Globus pallidus (tissue), 1 donor: ENCODE measurements at places on chromosomes 5 and 9.
A peak's percentile ranks its signal among the peaks of the same experiment; 100 is the strongest.

DNA sequence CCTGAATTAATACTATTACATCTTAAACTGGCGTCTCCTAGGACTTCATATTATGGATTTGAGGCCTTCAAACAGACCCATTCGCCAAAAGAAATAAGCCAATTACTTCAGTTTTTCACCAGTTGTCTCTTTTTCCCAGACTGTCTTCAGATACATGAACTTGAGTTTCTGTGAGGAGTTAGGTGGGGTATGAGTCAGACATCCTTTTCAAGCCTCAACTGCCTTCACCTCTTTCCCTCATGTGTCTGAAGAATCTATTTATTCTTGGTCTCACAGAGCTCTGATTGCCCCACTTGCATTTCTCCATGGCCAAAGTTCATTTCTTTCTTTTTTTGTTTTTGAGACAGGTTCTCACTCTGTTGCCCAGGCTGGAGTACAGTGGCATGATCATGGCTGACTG is 12.5 kb downstream of the WNT8A start:
- no peak for DNase-seq

DNA sequence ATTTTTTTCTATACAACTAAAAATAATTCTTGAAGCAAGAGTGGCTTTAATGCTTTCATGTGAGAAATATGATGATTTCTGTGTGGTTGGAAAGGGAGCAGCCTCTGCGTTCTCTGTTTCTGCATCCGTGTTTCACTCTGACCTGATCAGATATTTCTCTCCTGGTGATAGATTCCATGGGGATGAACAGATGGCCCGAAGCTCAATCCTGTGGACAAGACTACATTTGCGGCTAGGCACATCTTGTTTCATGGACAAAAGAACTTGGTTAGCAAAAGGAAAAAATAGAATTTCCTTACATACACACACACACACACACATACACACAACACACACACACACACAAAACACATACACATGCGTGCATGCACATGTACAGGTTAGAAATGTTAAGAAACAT is 218.2 kb upstream of the ADAMTS16 start:
- no peak for DNase-seq

DNA sequence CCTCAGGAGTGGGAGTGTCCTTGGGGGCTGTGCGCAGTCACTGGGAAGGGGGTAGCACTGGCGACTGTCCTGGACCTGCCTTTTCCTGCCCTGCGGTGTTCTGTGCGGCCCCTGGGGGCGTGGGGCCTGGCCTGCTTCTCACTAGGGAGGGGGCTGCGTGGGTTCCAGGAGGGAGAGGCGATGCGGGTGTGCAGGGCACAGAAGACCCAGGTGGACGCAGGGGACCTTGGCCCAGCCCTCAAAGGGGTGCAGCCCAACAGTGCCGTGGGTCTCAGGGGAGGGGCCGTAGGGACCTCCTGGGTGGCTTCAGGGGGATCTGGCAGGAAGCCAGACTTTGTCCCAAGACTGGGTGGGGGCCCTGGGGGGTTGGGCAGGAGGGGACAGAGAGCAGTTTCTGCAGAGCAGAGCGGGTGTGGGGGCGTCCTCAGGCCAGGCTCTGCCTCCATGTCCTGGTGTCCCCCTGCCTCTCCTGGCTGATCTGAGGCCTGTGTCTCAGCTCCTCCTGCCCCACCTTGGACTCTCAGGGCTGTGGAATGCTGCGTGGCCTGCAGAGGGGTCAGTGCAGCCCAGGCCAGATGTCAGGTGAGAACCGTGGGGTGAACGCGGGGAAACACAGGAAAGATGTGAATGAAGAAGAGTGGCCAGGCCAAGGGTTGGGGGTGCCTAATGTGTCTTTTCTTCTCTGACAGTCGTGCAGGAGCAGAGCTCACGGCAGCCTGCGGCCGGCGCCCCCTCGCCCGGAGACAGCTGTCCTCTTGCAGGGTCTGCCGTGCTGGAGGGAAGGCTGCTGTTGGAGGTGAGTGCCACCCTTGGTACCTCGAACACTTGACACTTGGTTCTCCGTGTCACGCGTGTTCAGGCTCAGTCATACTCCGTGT is 54.6 kb downstream of the AHRR start:
- no peak for DNase-seq

DNA sequence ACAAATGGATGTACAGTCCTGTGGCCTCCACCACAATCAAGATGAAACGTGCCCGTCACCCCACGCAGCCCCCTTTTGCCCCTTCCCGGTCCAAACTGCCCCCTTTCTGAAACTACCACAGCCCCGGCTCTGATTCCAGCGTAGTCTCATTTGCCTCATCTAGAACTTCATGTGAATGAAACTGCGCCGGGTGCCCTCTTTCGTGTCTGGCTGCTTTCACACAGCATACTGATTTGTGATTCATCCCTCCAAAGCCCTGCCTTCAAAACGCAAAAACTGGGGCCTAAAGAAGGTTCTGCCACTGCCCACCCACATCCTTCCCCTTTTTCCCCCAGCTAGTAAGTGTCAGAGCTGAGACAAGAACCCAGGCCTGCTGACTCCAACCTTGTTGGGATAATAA is 31.5 kb upstream of the NCS1 start:
- DNase-seq: no peak

- DNase-seq: no peak
Measured at GRCh38 chr5:7824995-7825394, 25.9 kb downstream of the CFAP90 start.

GRCh38 chr9:72119853-72120252 is 29.4 kb upstream of the GDA start:
- DNase-seq: no peak

DNA sequence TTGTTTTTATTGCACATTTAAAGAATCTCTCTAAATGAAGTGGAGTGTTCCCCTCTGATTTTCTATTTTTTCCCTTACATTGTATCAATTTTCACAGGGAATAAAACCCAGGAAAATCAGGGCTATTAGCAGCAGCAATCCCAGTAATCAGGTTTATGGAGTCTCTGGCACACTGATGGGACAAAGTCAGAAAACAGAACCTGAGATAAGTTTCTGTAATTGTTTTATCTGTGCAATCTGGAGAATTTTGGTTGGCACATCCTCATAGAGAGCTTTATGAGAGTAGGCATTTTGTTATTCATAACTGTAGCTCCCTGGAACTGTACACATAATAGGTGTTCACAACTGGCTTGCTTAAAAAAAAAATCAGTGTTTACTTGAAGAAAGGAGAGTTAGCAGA is 96.9 kb upstream of the IL6ST start:
- DNase-seq: no peak

- DNase-seq: no peak
Measured at GRCh38 chr5:56264417-56265025, 31.4 kb upstream of the ANKRD55 start.

DNA sequence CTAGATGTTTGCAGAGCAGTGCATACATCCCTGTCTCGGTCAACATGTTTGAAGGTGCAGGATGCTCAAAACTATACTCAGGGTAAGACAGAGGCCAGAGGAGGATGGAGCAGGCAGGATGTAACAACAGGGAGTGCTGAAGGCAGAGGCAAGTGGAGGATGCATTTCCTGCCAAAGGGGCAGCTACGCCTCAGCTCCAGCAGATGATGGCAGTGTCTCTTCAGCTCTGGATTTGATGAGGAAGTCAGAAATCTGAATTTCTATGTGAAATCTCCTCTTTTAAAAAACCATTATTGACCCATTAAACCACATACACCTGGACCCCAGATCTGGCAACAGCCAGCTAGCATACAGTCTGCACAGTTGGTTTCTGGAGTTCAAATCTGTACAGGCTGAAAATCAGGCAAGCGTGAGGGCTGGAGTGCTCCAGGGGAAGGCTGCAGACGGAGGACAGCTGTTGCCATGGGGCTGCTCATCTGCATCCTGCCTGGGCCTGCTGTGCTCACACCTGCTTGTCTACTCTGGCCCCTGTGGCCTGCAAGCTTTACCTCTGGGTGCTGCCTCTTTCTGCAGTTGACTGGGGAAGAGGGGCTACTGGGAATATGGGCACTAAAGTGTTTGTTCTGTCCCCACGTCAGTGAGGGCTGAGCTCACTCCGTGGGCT is 152.9 kb upstream of the SLC28A3 start:
- no peak for DNase-seq

GRCh38 chr9:21395778-21396717 is 10.8 kb upstream of the IFNA2 start:
- DNase-seq: peak; percentile 64

GRCh38 chr5:127834554-127834953 is 131.4 kb downstream of the CCDC192 start:
- DNase-seq: peak; percentile 24

- no peak for DNase-seq
Measured at GRCh38 chr5:173075137-173075843, 19.1 kb downstream of the CREBRF start.

GRCh38 chr5:156208271-156208670 is 118.7 kb upstream of the SGCD start:
- DNase-seq: no peak

GRCh38 chr5:136226401-136226800 is 33.4 kb upstream of the SMIM32 start:
- no peak for DNase-seq

DNA sequence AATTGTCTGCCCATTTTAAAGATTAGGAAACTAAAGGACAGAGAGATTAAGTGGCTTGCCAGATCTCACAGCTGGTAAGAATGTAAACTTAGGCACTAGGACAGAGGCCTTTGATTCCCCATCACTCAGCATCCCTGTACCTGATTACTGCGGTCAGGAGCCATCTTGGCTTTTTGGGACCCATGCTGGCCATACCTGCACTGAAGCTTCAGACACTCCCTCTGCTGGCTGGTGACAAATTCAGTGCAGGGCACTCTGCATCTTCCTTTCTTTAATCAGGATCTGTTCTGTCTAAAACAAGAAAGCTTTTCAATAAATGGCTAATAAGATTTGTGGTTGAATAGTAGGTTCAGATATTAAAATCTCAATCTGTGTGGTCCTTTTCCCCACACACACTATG is 215.5 kb upstream of the RORB start:
- DNase-seq: no peak

DNA sequence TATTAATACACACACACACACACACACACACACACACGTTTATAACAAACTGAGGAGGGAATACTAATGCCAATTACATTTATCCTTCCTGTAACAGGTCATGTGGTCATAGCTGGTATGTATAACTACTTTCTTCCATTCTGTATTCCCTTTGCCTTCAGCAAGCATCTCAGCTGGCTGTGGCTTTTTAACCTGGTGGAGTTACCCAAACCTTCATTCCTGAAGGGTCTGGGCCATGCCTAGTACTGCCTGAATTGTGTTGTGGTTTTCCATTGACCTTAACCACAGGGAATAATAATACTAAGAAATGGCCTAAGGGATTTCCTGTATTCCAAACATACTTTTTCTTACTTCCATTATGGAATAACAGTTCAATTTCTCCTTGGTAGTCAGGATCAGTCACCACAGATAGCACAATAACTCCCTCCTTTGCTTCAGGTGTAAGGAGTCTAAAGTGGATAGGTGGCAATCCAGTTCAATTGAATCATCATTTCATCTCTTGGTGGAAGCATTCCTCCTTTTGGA is 222.2 kb upstream of the MEF2C start:
- no peak for DNase-seq

GRCh38 chr5:145811834-145812625 is 23.1 kb downstream of the PRELID2 start:
- DNase-seq: peak; percentile 54

- DNase-seq: no peak
Measured at GRCh38 chr9:20244271-20244670, 378.0 kb downstream of the MLLT3 start.

DNA sequence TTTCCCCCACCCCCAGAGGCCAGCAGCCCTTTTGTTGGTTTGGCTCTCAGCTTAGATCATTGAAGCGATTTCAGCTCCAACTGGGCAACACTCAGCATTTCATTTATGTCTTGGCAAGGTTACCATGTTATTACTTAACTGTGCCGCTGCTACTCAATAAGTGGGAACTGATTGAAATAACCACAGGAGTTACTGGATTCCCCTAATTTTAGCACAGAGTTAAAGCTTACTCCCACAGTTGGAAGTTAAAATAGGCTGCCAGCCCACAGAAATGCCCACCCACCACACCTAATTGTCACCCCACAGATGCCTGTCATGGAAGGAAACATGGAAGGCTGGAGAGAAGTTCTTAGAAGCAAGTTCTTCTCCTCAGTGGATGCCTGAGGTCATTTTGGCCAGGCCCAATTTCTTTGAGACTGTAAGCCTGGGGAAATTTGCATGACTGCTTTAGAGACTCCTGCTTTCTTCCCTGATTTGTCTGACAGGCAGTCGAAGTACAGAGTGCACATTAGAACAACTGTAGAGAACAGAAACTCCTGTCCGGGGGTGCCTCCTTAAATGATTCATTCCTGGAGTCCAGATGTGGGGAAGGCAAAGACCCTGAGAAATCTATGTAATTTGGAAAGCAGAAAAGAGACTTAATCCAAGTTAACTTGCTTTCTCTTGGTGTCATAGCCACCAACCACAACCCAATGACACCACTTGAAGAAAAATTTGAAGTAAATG is 370.0 kb downstream of the ZSWIM6 start:
- DNase-seq: peak; percentile 12

- peak; percentile 72 for DNase-seq
Measured at GRCh38 chr5:53478411-53479044, 1.9 kb upstream of the FST start.

DNA sequence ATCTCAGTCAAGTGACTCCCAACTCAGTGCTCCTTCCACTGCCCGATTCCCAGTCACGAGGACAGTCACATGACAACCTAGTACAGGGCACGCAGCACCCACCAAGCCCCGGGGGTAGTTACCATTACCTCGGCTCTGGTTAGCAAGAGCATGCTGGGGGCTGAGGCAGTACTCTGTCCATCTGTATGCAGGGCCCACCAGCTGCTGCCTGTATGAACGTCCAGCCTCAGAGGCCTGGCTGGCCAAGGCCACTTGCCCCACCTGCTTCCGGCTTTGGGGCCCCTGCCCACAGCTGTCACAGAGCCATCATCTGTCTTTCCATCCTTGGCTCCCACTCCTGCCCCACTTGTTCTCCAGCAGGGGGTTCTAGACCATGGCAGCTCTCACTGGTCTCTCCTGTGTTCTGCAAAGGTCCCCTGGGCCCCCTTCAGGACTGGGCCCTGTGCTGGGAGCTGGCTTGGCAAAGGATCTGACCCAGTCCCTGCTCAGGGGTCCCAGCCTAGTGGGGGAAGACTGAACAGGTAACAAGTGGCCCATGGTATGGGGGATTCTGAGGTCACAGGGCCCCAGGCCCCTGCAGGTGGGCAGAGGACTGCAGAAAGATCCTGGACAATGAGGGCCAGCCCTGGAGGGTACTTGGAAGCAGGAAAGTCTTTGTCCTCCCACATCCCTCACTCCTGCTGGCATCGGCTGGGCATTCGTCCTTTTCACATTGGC is 3.3 kb downstream of the RPL35 start:
- no peak for DNase-seq
